NCI-H1417 (cell line): ENCODE measurements at places on chromosomes 5 and 9.

DNA sequence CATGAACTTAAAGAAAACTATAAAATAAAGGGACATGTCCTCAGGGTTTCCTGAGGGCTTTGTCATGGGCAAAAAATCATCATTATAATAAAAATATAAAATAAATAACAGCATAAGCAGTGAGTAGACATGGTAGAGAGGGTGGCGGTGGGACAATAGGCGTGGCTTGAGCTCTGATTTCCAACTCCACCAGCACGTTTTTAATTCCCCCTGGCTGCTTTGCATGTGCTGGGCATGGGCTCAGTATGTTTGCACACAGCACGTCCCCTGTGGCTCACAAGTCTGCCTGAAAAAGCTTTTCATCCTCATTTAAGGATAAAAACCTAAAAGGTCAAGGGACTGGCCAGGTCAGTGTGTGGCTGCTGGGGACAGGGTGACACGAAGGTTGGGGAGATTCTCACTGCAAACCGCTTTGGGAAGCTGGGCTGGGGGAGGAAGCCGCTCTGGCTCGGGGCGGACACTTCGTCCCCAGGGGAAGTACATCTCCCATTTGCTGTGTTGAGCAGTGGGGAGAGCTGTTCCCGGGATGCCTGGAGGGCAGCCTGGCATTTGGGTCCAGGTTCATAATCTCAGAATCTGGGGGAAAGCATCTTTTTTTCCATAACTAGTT is 32.6 kb downstream of the NKX2-5 start:
- no peak for DNase-seq

GRCh38 chr5:7852542-7852941 is 1.6 kb upstream of the CFAP90 start:
- no peak for DNase-seq

DNA sequence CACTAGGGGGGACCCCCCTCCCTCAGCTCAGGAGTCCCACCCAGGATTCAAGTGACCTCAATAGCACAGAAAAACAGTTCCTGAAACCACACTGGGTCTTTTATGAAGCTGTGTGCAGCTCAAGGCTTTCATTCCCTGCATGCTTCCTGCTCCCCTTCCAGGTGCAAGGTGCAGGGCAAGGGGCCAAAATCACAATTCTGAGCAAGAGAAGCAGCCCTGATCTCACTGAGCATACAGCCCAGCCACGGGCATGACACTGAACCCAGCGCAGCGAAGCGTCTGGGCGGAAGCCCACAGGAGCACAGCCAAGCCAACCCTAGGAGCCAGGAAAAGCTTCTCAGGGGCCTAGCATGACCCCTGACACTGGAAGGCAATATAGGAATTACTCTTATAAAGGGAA is 62.9 kb downstream of the IRX2 start:
- DNase-seq = no peak

GRCh38 chr9:75369989-75370388 is 281.7 kb downstream of the OSTF1 start:
- DNase-seq = no peak

DNA sequence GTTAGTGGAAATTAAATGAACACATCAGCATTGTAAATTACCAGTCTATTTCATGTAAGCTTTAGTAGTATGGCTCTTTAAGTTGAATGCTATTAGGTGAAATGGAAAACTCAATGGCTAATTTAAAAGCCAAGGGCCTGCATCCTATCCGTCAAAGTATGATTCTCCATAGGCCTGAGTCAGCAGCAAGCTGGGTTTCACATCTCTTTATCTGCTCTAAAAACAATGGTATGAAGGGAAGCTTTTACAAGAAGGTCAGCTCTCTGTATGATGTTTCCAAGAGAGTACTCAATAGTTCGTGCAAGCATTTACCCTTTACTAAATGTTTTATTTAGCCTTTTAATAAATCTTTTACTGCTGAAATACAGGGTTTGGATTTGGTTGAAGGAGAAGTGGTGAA is 62.8 kb downstream of the MAP1B start:
- DNase-seq = no peak

- peak; percentile 48 for DNase-seq
These were observed 62.7 kb downstream of the RETREG1 start for GRCh38 chr5:16554110-16554509.

GRCh38 chr9:130472184-130472705 is 27.5 kb downstream of the ASS1 start:
- no peak for DNase-seq

GRCh38 chr9:123972618-123973017 is 39.0 kb upstream of the LHX2 start:
- DNase-seq = no peak

DNA sequence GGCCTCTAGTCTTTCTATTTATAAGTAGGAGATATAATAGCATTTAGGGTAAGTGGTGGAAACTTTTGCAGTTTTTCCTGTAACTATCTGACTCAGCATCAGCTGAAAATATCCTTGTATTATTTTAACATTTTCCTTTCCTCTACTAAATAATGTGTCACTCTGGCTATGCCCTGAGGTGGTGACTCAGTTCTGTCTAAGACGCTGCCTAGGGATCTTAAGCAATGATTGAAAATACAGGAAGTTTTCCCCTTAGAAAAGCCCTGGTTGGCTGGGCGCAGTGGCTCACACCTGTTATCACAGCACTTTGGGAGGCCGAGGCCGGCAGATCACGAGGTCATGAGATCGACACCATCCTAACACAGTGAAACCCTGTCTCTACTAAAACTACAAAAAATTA is 9.3 kb upstream of the EDIL3 start:
- no peak for DNase-seq

DNA sequence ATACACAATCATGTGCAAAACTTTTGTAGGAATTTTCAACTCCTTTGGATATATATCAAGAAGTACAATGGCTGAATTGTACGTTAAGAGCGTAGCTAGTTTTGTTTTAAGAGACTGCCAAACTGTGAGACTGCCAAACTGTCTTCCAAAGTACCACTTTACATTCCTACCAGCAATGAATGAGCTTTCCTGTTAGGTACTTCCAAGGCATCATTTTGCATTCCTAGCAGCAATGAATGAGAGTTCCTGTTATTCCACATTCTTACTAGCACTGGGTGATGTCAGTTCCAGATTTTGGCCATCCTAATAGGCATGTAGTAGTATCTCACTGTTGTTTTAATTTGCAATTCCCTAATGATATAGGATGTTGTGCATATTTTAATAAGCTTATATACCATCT is 219.3 kb downstream of the KCNN2 start:
- DNase-seq = no peak

- peak; percentile 37 for DNase-seq
These were observed 556 bp downstream of the MTREX start for GRCh38 chr5:55308254-55308836.

- DNase-seq = peak; percentile 65
These were observed 2.6 kb upstream of the NFIL3 start for GRCh38 chr9:91426123-91426745.

DNA sequence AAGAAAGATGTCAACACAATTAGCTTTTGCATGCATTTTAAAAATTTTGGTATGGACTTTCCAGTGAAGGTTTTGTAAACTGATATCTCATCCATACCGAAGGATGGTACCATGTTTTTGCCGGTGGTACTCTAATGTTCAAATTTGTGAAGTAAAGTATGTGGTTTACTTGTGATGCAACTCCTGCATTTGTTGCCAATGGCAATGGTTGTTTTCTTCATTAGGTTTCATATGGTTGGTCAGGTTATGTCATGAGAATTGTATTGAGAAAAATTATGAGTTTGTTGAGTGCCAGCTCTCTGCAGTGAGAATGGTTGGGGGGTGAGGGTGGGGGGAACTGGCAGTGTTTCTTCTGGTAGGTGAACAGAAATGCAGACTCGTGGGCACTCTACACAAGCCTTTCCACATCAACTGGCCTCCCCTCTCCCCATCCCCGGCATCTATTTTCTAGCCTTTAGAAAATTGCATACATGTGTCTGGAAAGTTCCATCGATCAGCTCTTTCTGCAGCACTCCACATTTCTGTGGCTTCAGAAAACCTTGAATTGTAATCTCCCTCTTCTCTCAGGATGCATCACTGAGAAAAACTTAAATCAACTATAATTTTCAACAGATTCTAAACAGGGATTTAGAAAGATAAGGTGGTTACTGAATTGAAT is 107.7 kb downstream of the PDE4D start:
- no peak for DNase-seq

GRCh38 chr5:140266471-140267200 is 36.3 kb downstream of the PFDN1 start:
- DNase-seq = no peak

- no peak for DNase-seq
These were observed 8.5 kb downstream of the GGTA1 start for GRCh38 chr9:121491111-121491510.

DNA sequence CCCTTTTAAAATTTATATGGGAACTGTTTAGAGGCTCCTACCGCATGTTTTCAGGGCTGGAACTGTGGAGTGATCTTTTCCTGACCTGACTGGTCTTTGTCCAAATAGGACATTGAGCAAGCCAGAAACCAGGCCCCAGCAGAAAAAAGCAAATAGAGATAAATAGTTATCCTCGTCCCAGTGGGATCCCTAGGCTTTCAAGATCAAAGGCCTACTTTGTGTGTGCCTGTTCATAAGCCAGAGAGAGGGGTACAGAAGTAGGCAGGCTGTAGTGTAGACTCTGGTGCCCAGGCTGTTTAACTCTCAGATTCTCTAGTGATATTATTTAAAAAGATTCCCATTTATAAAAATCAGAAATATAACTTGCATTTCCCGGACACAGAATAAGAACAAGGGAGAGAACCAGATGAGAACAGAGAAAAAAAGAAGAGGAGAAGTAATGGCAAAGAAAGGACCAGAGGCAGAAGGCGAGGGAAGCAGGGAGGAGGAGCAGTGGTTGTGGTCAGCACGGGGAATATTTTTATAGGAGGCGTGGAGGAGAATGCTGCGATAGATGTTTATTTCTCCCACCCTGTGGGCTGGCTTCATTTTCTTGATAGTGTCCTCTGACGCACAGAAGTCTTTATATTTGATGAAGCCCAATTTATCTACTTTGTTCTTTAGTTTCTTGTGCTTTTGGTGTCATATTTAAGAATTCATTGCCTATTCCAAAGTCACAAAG is 101.2 kb downstream of the AOPEP start:
- DNase-seq = no peak

DNA sequence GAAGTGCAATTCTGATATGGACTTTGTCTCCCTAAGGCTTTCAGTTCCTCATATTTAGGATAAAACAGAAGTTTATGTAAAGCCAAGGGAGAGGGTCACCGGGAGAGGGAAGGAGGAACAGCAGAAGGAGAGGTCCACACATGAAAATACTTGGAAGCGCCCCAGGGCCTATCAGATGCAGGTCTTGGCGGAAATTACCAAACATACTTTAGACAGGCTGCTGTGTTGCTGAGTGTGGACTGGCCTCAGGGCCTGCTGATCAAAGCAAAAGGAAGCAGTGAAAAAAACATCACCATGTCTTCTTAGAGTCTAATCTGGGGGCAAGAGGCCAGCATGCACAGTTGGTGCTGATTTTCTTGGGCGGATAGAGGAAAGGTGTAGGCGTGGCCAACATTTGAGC is 14.1 kb upstream of the NTRK2 start:
- DNase-seq = no peak

GRCh38 chr5:159441441-159441840 is 111.2 kb upstream of the IL12B start:
- peak; percentile 14 for DNase-seq

DNA sequence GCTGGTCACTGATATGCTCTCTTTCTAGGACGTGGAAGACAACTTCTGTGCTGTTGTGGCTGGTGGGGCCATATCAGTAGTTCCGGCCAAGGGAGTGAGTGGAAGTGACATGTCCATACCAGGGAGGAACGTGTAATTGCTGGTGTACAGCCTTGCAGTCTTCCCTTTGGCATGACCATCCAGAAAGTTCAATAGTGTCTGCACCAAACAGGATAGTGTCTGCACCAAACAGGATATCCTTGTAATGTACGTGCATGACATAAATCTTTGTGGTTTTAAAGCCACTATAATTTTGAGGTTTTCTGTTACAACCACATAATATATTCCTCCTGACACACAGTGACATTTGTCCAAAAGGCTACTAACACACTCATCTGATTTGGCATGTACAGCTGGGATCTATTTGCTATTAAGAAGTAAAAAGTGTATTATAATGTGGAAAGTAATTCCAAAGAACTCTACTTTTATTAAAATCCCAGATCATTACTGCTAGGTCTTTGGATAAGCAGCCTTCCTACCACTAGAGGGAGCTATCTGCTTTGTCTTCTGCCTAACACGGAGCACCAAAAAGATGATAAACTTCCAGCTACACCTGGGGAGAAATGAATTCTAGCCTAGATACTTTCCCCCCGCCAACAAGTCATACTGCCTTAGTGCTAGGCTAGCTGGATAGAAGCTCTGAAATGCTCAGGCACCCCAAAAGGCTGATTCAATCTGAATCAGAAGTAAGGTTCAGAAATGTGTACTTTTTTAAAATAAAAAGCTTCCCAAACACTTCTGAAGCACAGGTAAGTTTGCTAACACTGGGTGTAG is 52.7 kb downstream of the RNF145 start:
- DNase-seq = peak; percentile 11

- DNase-seq = peak; percentile 7
These were observed 245.8 kb upstream of the PCSK5 start for GRCh38 chr9:75644649-75645048.

DNA sequence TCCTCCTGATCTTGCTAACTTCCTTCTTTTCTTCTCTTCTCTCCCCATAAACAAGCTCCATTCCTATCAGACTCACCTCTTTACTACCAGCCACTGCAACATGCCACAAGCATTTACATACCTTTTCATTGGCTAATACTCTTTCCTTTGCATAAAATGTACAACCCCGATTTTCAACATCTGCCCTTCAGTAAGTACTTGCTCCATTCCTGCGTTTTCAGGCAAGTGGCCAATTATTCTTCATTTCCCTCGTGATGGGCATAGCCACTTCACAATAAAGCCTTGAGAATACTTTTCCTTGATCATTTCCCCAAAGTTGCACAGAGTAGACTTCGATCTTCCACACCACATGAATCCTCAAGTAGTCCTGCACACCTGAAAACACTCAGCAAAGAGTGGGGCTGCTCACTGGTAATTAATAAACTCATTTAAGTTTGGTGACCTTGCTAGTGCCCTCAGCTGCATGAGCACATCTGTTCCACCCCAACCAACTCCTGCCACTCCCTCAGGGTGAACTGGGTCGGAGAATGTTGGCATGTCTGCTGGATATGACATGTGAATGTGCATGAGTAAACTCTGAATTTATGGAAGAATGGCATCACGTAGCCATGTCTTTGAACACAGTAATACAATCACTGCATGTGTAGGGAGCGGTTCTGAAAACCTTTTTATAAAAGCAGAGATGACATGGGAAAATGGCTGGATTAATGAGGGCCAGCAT is 535.8 kb downstream of the SEMA5A start:
- DNase-seq = no peak

- DNase-seq = no peak
These were observed 77.6 kb upstream of the ADRB2 start for GRCh38 chr5:148748702-148749392.

- DNase-seq = no peak
These were observed 57.6 kb downstream of the PAX5 start for GRCh38 chr9:36976371-36977030.

DNA sequence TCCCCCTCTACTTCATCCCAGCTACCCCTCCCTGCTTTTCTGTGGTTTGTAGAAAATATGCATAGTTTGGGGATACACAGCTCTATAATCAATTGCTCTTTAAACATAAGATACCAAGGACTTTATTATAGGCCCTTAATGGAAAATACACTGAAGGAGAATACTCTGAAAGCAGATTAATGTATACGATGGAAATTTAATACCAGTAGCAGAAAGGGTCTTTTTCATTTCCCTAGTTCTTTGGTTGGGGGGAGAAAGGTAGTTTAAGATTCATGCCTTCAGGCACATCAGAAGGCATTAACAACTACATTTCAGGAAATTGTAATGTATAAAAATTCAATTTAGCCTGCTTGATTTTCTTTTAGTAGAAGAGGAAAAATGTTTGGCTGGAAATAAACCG is 452.9 kb upstream of the ZNF608 start:
- no peak for DNase-seq

- no peak for DNase-seq
These were observed 28.8 kb upstream of the CDC23 start for GRCh38 chr5:138241688-138242571.
